AG09319 (cell line): ENCODE measurements at places on chromosomes 1 and 21.

DNA sequence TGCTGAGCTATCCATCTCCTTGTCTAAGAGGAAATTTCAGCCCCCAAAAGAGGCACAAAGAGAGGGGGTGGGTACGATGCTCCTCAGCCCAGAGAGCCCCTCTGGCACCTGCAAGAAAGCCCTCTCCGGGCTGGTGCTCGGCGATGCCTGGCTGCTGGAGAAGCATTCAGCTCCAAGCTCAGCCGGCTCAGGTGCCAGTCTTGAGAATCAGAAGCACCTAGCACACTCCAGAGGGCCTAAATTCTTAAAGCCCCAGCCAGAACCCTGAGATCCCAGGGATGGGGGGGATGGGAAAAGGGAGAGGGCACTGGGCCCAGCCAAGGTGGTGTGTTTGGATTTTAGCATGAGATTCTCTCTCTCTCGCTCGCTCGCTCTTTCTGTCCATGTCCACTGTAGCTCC lies 2.9 kb downstream of the GRIK3 start:
- DNase-seq: no peak

GRCh38 chr1:159315381-159315780 lies 13.2 kb downstream of the FCER1A start:
- no peak for DNase-seq

DNA sequence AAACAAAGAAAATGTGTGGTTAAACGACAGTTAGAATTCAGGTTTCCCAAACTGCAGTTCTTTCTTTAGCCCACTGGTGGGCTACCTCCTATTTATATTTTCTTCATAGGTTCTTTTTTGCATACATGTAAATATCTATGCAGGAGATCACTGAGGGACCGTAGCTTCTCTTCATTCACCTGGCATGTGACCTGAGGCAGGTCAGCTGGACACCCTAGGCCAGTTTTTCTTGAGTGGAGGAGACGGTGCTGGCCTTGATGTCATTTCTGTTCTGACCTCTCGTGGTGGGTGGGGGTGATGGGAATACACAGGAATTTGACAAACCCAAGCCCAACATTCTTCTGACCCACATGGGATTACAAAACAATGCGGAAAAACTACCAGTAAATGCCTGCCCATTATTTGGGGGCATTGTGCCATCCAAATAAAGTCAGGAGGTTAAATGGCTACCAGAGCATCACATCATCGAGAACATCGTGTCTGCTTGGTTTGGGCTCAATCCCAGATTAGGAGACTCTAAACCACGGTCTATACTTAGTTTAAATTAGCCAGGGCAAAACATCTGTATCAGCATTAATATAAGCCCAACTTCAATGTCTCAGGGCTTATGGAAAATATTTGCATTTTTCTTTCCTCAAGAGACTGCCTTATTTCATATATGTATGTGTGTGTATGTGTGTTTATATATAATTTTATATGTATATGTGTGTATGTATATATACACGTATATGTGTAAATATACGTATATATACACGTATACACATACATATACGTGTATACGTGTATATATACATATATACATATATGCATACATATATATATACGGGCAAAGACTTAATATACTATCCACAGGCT lies 7.4 kb upstream of the IRF2BP2 start:
- no peak for DNase-seq

- DNase-seq: no peak
These were observed 19.0 kb downstream of the BTG2 start for GRCh38 chr1:203324105-203325025.
